ENCODE measurements at places on chromosomes 1 and 21.

DNA sequence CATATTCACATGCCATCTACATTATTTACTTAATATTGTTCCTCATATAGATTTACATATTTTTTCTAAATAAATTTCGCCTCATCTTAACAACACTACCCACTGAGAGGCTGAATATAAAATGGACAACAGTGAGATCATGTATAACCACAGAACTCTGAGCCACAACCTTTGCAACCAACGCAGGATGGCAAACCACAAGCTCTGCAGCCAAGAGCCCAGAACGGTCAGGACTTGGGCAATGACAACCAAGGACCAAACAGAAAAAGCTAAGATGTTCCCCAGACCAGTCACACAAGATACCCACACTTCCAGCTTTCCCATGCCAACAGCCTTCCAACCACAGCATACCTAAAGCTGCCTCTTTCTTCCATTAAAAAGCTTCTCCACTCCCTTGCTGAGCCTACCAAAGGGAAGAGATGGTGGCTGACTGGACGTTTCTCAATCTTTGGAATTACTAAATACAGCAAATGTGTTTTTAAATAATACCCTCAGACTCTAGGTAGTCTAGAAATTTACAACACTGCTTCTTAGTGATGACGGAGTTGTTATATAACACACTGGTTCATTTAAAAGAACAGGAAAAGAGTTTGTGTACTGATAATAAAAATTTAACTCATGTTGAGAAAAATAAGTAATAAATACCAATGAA lies 117.9 kb downstream of the AKT3 start:
- DNase-seq: peak; percentile 45
- H3K27me3 ChIP-seq: no peaks in the 10 kb centered on the region
- peaks cover 2% of the 10 kb centered on the region for H3K4me1 ChIP-seq
- no peaks in the 10 kb centered on the region for H3K36me3 ChIP-seq

GRCh38 chr1:211484755-211485479 lies 7.0 kb downstream of the RD3 start:
- H3K27ac ChIP-seq: no peak overlapping the region
- H3K4me3 ChIP-seq: no peak overlapping the region
- DNase-seq: no peak

GRCh38 chr1:154304664-154305337 lies 16.1 kb upstream of the AQP10 start:
- no peaks in the 10 kb centered on the region for H3K36me3 ChIP-seq
- no peaks in the 10 kb centered on the region for H3K27me3 ChIP-seq
- H3K4me1 ChIP-seq: no peaks in the 10 kb centered on the region
- DNase-seq: no peak

DNA sequence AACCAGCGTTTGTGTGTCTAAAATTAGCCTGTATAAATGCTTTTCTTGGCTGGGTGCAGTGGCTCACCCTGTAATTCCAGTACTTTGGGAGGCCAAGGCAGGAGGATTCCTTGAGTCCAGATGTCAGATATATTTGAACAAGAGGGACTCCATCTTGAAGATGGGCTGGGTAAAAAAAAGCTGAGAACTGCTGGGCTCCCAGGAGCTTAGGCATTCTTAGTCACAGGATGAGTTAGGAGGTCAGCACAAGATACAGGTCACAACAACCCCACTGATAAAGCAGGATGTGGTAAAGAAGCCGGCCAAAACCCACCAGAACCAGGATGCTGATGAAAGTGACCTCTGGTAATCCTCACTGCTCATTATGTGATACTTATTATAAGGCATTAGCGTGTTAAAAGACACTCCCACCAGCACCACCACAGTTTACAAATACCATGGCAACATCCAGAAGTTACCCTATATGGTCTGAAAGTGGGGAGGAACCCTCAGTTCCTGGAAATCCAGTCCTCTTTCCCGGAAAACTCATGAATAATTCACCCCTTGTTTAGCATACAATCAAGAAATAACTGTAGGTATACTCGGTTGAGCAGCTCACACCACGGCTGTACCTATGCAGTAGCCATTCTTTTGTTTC lies 36.2 kb upstream of the ZNF496 start:
- no peaks in the 10 kb centered on the region for H3K27me3 ChIP-seq
- no peak overlapping the region for H3K4me3 ChIP-seq
- H3K4me1 ChIP-seq: no peaks in the 10 kb centered on the region

- DNase-seq: no peak
- H3K27ac ChIP-seq: no peak overlapping the region
- H3K36me3 ChIP-seq: peaks cover 13% of the 10 kb centered on the region
- no peak overlapping the region for H3K4me3 ChIP-seq
- no peaks in the 10 kb centered on the region for H3K27me3 ChIP-seq
Measured at GRCh38 chr1:43382027-43382779, 7.4 kb downstream of the MED8 start.

GRCh38 chr1:246641394-246641793 lies 75.1 kb downstream of the CNST start:
- no peak for DNase-seq
- no peaks in the 10 kb centered on the region for H3K36me3 ChIP-seq

GRCh38 chr1:240691909-240692705 lies 80.2 kb upstream of the GREM2 start:
- no peak overlapping the region for H3K27ac ChIP-seq
- H3K27me3 ChIP-seq: no peaks in the 10 kb centered on the region
- peak; percentile 57 for DNase-seq

- no peak overlapping the region for H3K27ac ChIP-seq
- no peaks in the 10 kb centered on the region for H3K27me3 ChIP-seq
- H3K4me3 ChIP-seq: no peak overlapping the region
Measured at GRCh38 chr1:208653426-208653825, 409.2 kb upstream of the PLXNA2 start.

DNA sequence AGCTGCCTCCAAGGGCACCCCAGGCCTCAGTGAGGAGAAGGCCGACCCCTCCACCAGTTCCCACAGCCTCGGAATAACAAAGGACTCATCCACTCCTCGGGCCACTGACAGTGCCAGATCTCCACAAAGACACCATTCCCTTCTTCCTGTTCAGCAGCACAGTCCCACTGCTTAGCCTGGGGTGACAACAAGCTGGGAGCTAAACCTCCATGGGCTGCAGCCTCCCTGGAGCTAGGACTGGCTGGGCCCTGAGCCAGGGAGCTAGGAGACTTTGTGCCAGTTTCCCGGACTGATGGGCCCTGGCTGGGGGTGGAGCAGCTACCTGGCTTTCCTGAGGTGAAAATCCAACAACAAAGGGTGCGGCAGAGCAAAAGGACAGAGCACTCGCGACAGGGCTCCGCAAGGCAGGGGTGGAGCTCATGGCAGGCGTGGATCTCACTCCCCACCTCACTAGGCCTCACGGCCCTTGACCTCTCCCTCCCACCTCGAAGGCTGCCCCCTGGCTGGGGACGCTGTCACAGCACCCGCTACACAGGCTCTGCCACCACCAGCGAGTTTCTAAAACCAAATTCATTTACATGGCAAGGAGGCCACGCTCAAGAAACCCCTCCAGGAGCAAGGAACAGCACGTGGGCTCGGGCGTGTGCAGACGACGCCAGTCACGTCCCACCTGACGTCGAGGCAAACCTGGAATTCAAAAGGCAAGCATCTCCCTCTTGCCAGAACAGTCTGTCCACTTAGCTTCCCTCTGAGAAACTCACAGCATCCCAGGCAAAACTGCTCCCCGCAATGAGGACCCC lies 13.8 kb downstream of the SLC35E2B start:
- H3K27ac ChIP-seq: no peak overlapping the region
- H3K36me3 ChIP-seq: no peaks in the 10 kb centered on the region
- H3K4me3 ChIP-seq: no peak overlapping the region
- peak; percentile 44 for DNase-seq
- no peaks in the 10 kb centered on the region for H3K27me3 ChIP-seq

DNA sequence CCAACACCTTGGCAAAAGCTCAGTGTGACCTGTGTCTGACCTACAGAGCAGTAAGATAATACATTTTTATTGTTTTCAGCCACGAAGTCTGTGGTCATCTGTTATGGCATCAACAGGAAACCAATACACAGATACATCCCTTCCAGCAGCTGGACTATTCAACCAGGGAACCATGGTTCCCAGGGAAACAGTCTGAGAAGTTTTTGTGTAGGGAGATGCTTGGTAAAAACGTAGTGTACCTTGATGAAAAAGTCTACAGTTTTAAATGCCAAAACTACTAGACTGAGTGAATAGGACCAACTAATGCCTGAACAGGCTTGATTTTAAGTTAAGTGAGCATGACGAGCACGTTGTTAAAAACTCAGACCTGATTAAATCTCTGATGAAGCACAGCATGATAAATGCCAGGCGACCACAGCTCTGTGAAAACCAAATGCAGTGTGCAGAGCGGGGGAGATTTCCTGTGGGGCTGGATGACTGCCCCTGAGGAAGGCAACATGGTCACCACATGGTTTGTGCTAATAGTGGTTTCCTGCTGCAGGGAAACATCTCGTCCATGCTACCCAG lies 228.9 kb downstream of the TNR start:
- peaks cover 9% of the 10 kb centered on the region for H3K4me1 ChIP-seq
- no peaks in the 10 kb centered on the region for H3K27me3 ChIP-seq
- DNase-seq: no peak
- H3K4me3 ChIP-seq: no peak overlapping the region
- no peak overlapping the region for H3K27ac ChIP-seq
- H3K36me3 ChIP-seq: no peaks in the 10 kb centered on the region

DNA sequence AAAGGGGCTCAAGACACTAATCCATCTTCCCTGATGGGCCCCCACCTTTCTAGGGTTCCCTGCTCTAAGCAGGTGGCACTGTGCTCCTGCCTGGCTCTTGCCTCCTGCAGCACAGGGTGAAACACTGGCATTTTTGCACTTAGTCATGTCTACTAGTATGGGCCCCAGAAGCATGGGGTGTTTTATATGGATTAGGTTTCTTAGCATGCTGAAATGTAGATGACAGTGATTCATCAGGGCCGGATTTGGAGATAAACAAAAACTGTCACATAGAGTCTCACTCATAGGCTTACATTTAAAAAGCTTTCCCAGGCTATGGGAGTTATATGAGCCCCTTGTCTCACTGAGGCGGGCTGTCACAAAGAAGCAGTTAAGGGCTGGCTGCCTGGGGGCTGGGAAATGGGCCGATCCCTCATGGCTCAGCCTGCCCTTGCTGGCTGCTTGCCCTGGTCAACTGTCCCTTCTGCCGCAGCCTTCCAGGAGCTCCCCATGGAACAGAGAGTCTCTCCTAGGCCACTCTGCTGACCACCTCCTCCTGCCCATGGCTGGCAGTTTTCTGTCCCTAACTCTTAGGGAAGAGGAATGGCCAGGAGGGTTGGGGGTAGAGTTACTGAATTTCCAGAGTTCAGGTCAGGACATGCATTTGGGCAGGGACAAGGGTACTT lies 6.5 kb downstream of the GALNT2 start:
- no peaks in the 10 kb centered on the region for H3K36me3 ChIP-seq
- H3K4me3 ChIP-seq: no peak overlapping the region
- peaks cover 10% of the 10 kb centered on the region for H3K4me1 ChIP-seq
- DNase-seq: no peak
- H3K27me3 ChIP-seq: no peaks in the 10 kb centered on the region

DNA sequence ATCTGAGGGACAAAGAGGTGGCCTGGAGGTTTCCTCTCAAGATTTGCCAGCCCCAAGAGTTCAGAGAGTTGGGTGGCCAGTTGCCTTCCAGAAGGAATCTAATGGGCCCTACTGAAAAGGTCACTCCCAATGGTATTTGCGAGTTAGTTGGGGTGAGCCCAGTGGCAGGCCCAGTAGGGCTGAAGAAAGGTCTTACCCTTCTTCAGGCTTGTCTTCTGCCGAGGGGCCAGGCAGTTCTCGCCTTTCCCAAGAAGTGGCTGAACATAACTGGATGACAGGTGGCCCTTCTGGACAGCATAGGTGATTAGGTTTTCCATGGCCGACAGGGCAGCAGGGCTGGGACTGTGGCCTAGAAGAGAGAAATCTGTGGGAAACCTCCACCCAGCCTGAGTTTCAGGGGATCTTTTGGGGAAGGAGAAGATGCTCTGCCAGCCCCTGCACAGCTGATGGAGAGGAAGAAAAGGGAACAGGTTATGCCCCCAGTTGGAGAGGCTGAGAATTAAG lies 7.2 kb downstream of the PGLYRP4 start:
- H3K27me3 ChIP-seq: no peaks in the 10 kb centered on the region
- no peaks in the 10 kb centered on the region for H3K4me1 ChIP-seq
- H3K36me3 ChIP-seq: no peaks in the 10 kb centered on the region
- DNase-seq: no peak
- no peak overlapping the region for H3K27ac ChIP-seq

GRCh38 chr1:36204347-36204909 lies 19.8 kb upstream of the THRAP3 start:
- H3K27ac ChIP-seq: peak overlapping the region; percentile 94
- peaks cover 2% of the 10 kb centered on the region for H3K4me1 ChIP-seq
- no peak overlapping the region for H3K4me3 ChIP-seq
- no peaks in the 10 kb centered on the region for H3K36me3 ChIP-seq
- no peak for DNase-seq

- H3K36me3 ChIP-seq: peaks cover 29% of the 10 kb centered on the region
- H3K27me3 ChIP-seq: no peaks in the 10 kb centered on the region
- no peak overlapping the region for H3K4me3 ChIP-seq
- no peak for DNase-seq
- H3K4me1 ChIP-seq: no peaks in the 10 kb centered on the region
- H3K27ac ChIP-seq: no peak overlapping the region
Measured at GRCh38 chr1:17657436-17657835, 97.7 kb upstream of the ACTL8 start.

- H3K27ac ChIP-seq: no peak overlapping the region
- no peak for DNase-seq
- H3K27me3 ChIP-seq: no peaks in the 10 kb centered on the region
- H3K4me3 ChIP-seq: no peak overlapping the region
Measured at GRCh38 chr1:109131800-109132199, 17.9 kb downstream of the ELAPOR1 start.

DNA sequence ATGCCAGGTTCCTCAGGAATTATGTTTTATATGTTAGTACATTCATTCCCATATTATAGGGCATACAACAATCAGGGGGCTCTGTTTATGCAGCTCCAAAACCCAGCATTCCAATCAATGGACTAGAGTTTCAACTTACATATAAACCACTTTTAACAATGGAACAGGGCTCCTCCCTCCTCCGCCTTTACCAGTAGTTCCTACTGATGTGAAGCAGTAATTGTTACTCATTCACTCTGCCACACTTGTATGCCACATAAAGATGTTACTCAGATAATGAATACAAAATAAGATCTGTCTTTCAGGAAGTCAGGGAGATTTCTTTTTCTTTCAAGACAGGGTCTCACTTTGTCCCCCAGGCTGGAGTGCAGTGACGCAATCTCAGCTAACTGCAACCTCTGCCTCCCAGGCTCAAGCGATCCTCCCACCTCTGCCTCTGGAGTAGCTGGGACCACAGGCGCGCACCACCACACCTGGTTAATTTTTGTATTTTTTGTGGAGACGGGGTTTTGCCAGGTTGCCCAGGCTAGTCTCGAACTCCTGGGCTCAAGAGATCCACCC lies 17.1 kb downstream of the ZNF281 start:
- no peak for DNase-seq
- H3K4me1 ChIP-seq: no peaks in the 10 kb centered on the region
- H3K4me3 ChIP-seq: no peak overlapping the region
- no peaks in the 10 kb centered on the region for H3K27me3 ChIP-seq
- H3K27ac ChIP-seq: no peak overlapping the region

GRCh38 chr1:189275796-189276195 lies 1201.9 kb downstream of the BRINP3 start:
- H3K27ac ChIP-seq: no peak overlapping the region
- DNase-seq: no peak
- H3K36me3 ChIP-seq: no peaks in the 10 kb centered on the region
- H3K27me3 ChIP-seq: no peaks in the 10 kb centered on the region
- no peaks in the 10 kb centered on the region for H3K4me1 ChIP-seq

GRCh38 chr21:45427331-45428271 lies 22.6 kb downstream of the COL18A1 start:
- no peak overlapping the region for H3K27ac ChIP-seq
- no peaks in the 10 kb centered on the region for H3K36me3 ChIP-seq
- DNase-seq: peak; percentile 93
- H3K27me3 ChIP-seq: no peaks in the 10 kb centered on the region
- H3K4me3 ChIP-seq: no peak overlapping the region
- no peaks in the 10 kb centered on the region for H3K4me1 ChIP-seq
